ENCODE measurements at places on chromosomes 5 and 9.

GRCh38 chr9:112719696-112720095 is 1.8 kb upstream of the INIP start:
- DNase-seq: no peak

DNA sequence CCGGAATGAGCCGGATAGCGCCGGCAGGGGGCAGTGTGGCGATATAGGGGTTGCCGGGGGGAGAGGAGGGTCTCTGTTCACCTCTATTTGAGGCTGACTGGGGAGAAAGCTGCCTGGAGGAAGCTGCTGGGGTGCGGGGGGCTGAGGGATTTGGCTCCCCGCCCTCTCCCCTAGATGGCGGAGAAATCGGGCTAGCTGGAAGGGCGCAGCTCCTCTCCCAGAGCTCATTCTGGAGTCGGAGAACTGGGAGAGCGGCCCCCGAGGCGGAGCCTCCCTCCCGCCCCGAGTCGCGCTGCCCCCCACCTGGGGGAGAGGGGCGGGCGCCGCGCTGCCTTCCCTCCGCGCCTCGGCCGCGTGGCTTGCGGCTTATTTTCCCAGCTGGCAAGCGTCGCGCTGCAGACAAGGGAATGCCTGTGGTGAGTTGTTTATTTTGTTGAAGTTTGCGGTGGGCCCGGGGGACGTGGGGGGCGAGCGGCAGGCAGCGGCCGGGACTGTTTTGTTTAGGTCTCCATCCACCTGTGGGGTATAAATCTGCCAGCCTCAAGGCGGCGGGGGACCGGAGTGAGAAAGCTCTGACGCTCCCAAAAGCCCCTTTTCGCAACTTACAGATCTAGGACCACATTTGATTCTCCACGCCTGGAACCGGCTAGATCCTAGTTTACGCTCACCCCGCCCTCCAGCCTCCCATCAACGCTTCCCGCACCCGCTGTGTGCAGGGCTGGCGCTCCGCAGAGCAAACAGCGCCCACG is 4.1 kb upstream of the RGMB start:
- DNase-seq: no peak

DNA sequence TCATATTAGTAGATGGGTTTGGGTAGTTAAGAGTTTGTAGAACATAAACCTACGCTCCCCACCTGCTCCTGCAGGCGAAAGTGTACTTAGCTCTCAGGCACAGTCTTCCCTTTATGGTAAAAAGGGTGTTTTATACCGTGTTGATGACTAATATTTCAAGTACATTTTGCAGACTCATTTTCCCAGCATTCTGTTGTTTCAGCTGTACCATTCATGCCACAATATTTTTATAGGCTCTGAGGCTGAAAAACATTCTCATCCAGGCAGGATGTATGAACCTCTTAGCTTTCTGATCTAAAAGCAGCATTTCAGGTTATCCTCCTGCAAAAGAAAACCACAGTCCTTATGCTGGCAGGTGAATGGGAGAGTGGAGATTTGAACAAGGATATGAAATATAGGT is 231.4 kb downstream of the NR2F1-AS1 start:
- DNase-seq: no peak

DNA sequence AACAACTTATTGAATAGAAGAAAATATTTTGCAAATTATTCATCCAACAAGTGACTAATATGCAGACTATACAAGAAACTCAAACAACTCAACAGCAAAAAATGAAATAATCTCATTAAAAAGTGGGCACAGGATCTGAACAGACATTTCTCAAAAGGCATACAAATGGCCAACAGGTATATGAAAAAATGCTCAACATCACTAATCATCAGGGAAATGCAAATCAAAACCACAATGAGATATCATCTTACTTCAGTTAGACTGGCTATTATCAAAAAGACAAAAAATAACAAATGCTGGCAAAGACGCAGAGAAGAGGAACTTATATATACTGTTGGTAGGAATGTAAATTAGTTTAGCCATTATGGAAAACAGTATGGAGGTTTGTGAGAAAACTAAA is 1.8 kb upstream of the AMACR start:
- no peak for DNase-seq

DNA sequence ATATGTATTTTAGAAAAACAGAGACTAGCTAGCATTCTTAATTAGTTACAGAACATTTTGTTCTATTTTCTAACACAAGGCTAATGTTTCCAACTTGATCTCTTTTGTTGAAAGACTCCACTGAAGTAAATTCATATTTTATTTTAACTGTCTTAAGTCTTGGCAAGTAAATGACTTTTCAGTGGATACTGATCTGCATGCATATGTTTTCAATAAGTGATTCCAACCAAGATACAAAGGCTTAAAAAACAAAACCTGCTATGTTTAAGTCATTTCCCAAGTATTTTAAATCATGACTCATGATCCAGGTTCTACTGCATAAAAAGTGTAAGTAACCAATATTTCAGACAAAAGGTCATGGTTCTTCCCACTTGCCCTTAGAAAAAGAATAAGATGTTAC is 5.7 kb downstream of the CDO1 start:
- DNase-seq: no peak

DNA sequence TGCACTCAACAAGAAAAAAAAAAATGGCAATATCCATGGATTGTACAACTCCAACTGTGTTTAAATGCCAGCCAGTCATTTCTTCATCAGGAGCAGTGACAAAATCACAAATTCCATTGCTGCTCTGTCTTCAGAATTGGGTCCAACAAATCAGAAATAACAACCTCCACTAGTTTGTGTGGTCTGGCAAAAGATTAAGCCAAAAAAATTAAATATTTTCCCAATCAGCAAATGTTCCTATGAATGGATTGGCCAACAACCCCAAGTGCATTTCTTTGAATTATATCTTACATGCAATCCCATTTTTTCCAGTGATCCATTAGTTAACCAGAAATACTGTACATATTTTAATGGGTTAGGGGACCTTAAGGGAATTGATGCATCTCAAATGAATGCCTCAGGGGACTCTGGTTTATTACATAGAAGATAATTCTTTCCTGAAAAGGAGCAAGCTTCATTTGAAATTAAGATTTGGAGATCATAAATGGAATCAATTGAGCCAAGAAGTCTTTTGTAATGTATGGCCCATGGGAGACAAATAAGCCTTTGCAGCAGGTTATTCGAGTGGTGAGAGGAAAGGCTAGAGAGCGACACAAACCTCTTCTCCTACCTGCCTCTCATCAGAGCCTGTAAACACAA is 131.8 kb downstream of the TLE1 start:
- no peak for DNase-seq

- no peak for DNase-seq
Measured at GRCh38 chr5:170265522-170265921, 32.1 kb downstream of the LCP2 start.

GRCh38 chr9:81445331-81445921 is 243.9 kb downstream of the TLE1 start:
- no peak for DNase-seq

DNA sequence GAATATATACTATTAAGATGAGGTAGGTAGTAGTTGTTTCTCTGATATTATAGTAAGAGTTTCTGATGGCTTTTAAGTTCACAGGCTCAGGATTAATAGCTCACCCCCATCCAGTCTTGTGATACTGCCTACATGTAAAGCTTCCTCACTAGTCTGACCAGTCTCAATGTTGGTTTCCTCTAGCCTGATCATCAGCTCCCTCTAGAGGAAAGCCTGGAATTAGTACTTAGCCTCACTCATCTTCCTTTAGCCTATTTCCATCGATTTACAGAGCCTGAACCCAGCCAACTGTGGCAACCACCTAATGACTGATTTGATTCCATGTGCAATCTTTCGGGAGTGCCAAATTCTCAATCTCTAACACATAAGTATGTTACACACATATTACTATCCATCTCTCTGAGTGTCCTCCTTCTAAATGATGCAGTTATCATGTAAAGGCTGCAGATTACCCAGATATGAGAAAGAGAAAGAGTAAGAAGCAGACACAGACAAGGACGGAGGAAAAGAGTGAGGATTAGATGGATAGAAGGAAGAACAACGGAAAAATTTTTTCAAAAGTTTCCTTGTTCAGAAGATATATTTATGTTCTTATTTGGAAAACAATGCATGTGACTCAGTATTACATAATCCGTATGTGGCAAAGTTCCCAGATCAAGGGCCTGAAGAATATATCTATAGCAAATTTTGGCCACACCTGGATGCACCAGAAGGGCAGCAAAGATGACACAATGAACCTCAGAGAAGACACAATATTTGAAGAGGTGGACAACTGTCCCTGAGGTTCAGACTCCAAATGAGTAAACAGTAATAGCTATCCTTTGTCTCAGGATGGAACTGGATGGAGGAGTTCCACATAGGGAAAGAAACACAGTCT is 333.7 kb downstream of the ELAVL2 start:
- no peak for DNase-seq

GRCh38 chr9:106883030-106883429 is 20.1 kb downstream of the ZNF462 start:
- DNase-seq: no peak

DNA sequence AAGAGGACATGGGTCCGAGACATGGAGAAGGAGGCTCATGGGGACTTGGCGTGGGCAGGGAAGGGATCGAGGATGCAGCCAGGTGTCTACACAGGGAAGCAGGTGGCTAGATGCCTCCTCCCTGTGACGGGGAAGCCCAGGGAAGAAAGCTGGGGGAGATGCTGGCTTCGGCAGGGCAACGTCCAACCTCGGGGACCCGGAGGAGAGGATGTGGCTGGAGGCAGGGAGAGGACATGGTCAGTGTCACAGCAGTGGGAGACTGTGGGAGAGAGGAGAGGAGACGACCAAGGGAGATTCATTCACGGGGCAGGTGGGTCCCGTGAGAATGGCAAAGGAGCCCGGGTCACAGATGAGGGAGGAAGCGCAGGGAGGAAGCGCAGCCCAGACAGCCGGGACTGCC is 73.2 kb upstream of the PHYKPL start:
- no peak for DNase-seq

DNA sequence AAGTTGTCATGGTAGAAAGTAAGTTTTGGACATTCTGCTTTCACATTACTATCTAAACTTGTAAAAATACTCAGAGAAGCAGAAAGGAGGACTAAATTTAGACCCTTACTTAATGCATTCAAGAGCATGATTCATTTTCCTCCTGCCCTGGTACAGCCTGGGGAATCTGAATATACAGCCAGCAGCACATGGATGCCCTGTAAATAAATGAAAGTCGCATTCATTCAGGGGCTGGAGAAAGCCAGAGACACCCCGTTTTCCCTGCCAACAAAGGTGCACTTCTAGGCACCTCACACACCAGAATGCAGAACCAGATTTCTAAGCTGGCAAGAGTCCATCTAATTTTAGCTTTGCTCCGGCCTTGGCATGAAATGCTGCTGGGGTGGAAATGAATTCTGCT is 172.7 kb upstream of the KLF9 start:
- DNase-seq: no peak

DNA sequence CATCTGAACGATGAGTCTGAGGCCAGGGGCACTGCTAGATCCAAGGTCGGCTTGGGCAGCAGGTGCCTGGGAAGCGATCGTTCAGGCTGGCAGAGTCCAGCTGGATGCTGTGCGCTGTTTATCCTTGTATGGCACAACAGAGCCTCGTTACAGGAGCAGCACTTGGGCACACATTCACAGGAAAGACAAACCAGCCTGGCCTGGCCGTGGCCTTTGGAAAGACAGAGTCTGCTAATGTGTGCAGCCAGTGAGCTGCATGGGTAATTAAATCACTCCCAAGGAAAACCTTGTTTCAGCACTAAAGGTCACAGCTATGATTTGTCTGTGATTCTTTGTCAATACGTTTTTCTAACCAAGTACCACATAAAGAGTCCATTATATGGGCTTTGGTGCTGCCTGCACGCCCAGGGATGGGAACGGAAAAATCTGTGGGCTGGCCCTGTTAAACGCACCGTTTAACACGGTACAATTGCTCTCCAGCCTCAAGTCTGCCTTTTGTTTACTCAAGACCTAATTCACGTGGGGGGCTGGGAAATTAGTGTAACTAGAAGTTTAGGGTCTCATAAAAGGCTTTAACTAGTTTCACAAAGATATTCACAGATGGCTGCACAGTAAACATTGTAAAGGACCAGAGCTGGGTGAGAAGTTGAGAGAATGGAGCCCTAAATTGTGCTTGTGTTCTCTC is 509.3 kb downstream of the KDM4C start:
- DNase-seq: no peak

DNA sequence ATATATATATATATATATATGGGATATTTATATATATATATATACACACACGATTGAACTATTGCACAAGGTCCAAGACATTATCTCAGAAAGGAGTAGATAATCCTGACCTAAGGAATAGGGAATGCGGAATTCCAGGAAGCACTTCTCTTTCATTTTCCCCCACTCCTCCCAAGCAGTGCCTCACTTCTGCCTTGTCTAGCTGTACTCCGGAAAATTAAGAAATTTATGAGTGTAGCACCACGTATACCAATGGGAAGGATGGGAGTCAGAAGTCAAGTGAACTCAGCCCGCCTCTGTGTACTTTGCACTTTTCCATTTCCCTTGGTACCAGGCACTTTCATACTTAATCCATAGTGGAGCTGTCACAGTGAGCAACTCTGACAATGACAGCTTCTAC is 10.9 kb downstream of the SLC36A1 start:
- no peak for DNase-seq

- no peak for DNase-seq
Measured at GRCh38 chr5:112597831-112598230, 139.9 kb upstream of the APC start.

DNA sequence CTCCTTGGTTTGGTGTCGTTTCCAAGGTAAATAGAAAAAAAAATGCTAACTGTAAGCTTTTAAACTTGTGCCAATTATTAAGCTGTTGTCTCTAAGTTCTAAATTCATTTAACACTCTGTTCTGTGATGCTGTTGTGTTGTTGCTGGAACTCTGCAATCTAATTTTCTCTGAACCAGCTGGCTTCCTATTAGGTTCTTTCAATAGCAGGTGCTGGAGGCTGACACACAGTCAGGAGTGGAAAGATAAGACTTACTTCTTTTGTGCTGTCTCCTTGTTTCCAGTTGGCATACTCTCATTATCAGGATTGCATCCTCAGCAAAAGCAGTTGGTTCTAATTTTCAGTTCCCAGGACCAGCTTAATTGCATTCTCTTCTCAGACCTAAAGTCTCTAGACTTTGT is 1252.6 kb upstream of the NUDT12 start:
- DNase-seq: no peak

GRCh38 chr5:2047341-2047927 is 164.7 kb upstream of the IRX4 start:
- no peak for DNase-seq

GRCh38 chr5:177133096-177133852 is at the start of gene NSD1:
TSS of gene NSD1 (plus strand) at chr5:177133773. CDS start at chr5:177135104, 1,331 bp downstream.
- peak; percentile 82 for DNase-seq

- no peak for DNase-seq
Measured at GRCh38 chr9:79477955-79478771, 93.6 kb upstream of the TLE4 start.

Measured in activated CD4-positive, alpha-beta T cell treated with anti-CD3 and anti-CD28 coated beads for 24 hours (primary cell).